Islet precursor cell (in vitro differentiated cells): ENCODE measurements at places on chromosomes 3 and 15.
A peak's percentile ranks its signal among the peaks of the same experiment; 100 is the strongest.

DNA sequence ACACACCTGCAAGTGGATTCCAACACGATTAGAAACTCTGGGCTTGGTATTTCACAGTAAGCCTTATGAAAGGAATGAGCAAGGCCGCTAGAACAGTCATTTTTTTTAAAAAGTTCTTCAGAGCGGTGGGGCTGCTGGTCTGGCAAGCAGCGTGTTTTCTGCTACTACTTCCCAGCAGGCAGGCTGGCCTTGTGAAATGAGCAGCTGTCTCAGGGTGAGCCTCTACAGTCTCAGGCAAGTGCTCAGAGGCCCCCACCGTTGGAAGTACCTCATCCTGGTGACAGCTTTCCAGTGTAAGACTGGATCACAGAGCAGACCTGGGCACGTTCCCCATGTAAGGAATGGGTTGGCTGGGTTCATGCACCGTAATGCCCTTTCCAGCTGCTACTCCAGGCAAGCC lies 119.2 kb downstream of the LRIG1 start:
- DNase-seq = peak; percentile 45

- no peak for DNase-seq
These were observed 31.6 kb downstream of the PYDC2 start for GRCh38 chr3:191492601-191493000.

- DNase-seq = peak; percentile 61
These were observed 773 bp downstream of the ANKRD28 start for GRCh38 chr3:15796771-15797641.

DNA sequence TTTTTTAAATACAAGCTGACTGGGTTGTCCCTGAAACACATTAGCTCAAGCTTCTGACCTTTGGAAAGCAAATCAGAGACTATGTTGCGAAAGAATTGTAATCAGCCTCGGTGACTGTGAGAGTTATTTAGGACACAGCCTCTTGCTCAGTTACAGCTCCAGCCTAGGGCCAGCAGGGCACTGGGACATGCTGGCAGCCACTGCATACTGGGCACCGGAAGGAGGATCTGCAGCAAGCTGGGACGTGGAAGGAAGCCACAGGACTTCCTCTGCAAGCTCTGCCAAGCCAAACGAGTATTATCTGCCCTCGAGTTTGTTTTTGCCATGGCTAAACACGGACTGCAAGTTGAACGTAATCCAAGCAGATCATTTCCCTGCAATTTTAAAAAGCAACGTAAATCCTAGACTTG lies 24.4 kb upstream of the COPG1 start:
- DNase-seq = no peak

GRCh38 chr3:190972840-190973270 lies 110.4 kb upstream of the GMNC start:
- peak; percentile 53 for DNase-seq

- DNase-seq = peak; percentile 67
These were observed 42.5 kb downstream of the CHCHD6 start for GRCh38 chr3:126746395-126747177.
